ENCODE measurements at places on chromosomes 12 and 14. TPM values are rescaled to one million over a fixed set of nuclear protein-coding genes. Genes with fewer than 3 reads are reported as not detected.

Gene HOXC13
- not detected for total RNA-seq

Gene TAS2R13
- 6.2 TPM for total RNA-seq

Gene SPX
- 0.25 TPM for total RNA-seq

DNA sequence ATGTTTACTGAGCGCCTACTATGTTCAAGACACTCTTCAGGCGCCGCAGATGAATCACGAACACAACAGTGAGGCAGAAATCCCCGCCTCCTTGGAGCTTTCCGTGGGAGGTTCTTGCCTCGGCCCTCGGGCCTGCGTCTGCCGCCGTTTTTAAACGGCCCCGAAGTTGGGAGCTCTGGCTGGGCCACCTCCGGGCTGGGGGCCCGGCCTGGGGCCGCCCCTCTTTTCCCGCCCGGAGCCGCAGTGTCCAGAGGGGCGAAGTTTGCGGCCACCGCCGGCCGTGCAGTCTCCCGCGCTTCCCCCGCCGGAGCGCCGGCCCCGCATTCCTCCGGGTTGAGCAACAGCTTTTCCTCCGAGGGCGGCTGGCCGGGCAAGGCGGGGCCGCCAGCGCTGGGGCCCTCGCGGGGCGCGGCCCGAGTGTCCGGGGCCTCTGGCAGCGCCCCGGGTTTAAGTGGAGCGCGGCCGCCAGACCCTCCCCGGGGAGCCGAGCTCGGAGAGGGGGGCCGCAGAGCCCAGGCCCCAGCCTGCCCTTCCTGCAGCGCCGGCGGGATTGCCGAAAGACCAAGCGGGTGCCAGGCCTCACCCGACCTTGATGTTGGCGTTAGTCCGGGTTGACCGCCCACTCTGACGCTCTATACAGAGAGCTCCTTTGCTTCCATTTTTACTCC is 18.7 kb upstream of the CTDSP2 start:
- peak; percentile 55 for DNase-seq
